ENCODE measurements at places on chromosomes 11 and 22.
A peak's percentile ranks its signal among the peaks of the same experiment; 100 is the strongest.

- no peak for DNase-seq
Measured at GRCh38 chr11:108818971-108819370, 154.1 kb downstream of the DDX10 start.

DNA sequence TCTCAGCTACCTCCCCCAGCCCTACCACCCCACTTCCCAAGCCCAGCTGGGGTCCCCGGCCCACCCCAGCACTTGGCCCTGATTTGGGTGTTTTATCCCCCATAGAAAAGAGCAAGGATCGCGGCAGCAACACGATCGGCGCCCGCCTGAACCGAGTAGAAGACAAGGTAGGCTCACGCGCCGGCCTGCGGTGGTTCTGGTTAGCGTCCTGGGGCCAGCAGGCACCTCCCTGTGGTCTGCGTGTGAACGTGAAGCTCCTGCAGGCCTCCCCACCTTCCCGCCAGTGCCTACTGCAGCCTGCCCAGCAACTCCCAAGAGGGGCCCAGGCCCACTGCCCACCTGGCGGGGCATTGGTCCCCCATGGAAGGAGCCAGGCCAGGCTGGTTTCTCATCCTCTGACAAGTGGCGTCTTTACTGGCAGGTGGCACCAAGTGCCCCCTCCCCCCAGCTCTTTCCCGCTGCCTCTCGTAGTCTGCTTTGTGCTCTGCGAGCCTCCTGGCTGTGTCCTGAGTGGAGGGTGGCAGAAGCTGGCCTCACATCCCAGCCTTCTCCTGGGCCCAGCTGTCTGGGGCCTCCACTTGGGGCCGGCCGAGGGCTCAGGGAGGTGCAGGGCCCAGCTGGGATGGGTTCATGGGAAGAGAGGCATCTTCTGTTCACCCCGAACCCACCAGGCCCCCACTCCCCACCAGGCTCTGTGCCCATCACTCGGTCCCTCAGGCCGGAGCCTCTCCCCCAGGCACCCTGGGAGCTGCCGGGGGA is 78.3 kb upstream of the KCNQ1OT1 start:
- DNase-seq: no peak

GRCh38 chr11:10413268-10413667 is 41.8 kb upstream of the AMPD3 start:
- no peak for DNase-seq

- no peak for DNase-seq
Measured at GRCh38 chr11:121414141-121414913, 37.8 kb upstream of the SORL1 start.

DNA sequence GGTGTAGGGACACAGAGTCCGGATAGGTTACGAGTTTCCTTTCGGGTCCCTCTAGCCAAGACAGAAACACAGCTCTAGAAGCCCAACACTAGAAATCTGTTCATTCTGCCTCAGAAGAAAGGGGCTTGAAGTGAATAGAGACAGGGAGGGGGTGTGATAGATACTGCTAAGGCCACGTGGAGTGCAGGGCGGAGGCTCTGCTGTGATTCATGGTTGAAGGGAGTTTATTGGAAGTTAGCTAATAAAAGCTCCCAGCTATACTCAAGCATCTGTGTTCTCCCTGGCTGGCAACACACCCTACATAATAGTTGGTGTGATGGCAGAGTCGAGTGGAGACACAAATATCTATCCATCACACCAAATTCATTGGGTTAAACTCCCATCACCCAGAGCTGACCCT is 337.4 kb downstream of the CADM1 start:
- DNase-seq: no peak

DNA sequence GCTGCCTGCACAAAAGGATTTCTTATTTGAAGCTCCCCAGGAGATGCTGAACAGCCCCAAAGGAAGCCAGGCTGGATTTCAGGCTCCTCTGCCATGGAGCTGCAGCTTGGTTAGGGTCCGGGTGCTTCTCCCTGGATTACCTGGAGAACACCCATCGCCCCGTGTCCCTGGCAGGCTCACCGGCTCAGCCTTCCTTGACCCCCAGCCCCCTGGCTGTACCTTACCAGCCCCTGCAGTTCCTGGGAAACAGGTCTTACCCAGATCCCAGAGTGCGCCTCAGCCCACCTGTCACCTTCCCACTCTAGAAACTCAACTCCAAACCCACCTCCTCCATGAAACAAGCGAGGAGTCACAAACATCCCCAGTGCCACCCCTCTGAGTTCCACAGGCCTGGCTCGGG is 45.3 kb upstream of the CD5 start:
- DNase-seq: no peak

- no peak for DNase-seq
Measured at GRCh38 chr22:37631448-37632173, 7.9 kb upstream of the SH3BP1 start.

DNA sequence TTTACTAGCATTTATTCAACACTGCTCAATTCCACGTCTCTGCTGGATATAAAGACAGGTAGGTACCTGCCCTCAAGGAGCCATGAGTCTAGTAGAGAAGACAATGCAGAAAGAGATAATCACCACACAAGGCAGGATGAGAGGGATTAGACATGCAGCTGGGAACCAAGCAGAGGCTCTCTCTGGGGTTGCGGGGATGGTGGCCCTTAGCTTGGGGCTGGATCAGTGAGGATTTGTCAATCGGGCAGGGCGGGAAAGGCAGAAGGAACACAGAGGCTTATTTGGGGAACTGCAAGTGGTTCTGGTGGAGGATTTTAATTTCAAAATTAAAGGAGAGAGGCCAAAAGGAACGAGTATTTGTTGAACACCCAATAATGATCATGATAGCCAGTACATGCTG is 8.5 kb upstream of the DMC1 start:
- no peak for DNase-seq

GRCh38 chr11:67636962-67637361 is 2.6 kb downstream of the TBX10 start:
- DNase-seq: no peak

- DNase-seq: no peak
Measured at GRCh38 chr11:44623731-44624491, 58.4 kb downstream of the CD82 start.

GRCh38 chr11:104484804-104485554 is 321.0 kb upstream of the PDGFD start:
- DNase-seq: no peak

- DNase-seq: no peak
Measured at GRCh38 chr11:9077164-9077563, 14.2 kb downstream of the SCUBE2 start.

GRCh38 chr11:119934267-119934666 is 203.6 kb downstream of the TRIM29 start:
- no peak for DNase-seq

DNA sequence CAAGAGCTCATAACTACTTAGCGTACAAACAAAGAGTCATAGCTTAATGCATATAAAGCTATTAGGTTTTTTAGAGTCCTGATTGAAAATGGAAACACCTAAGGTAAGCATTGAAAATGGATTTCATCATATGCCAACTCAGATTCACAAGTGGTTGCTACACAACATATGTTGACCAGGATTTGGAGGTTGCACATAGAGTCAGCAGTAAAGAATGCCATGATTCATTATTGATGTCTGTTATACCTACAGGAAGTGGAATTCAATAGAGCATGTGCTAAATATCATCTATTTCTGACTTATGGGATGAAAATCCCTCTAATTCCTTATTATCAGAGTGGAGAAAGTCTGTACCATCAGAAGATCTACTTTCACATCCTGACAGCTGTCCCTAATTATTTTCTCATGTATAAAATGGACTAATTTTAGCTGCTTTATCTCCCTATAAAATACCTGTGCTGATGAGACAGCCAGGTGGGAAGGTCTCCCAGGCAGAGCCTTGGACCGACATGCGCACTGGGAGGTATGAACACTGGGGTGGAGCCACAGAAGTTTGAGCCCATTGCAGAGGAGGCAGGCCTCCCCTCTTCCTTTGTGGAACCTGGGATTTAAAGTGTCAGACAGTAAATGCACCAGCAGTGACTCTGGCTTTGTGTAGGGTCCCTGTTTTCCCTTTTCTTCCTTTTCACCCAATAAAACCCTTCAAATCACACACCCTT is 204.2 kb downstream of the AASDHPPT start:
- peak; percentile 52 for DNase-seq

DNA sequence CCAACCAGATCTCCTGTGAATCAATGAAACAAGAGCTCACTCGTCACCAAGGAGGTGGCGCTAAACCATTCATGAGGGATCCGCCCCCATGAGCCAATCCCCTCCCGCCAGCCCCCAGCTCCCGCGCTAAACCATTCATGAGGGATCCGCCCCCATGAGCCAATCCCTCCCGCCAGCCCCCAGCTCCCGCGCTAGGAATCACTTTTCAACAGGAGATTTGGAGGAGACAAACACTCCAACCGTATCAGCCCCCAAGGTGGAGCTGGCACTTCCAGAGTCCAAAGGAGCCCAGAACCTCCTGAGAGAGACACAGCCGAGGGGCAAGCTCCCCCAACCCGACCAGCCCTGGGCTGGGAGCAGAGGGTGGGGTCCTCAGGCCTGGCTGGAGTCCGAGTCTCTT is 40.9 kb upstream of the PRR5 start:
- no peak for DNase-seq

GRCh38 chr11:104060820-104061219 is 24.4 kb downstream of the DDI1 start:
- no peak for DNase-seq

DNA sequence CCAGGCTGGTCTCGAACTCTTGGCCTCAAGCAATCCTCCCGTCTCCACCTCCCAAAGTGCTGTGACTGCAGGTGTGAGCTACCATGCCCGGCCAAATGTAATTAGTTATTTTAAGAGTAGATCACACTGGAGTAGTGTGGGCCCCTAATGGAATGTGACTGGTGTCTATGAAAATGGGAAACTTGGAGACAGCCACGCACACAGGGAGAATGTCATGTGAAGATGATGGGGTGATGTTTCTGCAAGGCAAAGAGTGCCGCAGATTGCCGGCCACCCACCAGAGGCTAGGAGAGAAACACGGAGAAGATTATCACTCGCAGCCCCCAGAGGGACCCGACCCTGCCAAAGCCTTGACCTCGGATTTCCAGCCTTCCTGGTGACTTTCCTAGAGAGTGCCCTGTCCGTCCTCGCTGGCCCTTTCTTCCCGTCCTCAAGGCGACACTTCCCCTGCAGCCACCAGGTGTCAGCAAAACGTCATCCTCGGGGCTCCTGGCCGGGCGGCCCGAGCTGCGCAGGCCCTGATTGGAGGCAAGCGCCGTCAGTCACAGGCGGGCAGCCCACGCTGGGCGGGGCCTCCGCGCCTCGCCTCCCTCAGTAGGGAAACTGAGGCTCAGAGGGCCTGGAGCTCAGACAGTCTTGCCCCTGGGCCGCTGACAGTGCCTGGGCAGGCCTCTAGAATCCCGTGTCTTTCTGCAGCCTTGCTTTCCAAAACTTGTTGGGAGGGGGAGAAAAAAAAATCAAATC is 16.3 kb downstream of the CRYBB2 start:
- DNase-seq: peak; percentile 7

- DNase-seq: no peak
Measured at GRCh38 chr11:134544095-134544815, 132.2 kb upstream of the B3GAT1 start.

DNA sequence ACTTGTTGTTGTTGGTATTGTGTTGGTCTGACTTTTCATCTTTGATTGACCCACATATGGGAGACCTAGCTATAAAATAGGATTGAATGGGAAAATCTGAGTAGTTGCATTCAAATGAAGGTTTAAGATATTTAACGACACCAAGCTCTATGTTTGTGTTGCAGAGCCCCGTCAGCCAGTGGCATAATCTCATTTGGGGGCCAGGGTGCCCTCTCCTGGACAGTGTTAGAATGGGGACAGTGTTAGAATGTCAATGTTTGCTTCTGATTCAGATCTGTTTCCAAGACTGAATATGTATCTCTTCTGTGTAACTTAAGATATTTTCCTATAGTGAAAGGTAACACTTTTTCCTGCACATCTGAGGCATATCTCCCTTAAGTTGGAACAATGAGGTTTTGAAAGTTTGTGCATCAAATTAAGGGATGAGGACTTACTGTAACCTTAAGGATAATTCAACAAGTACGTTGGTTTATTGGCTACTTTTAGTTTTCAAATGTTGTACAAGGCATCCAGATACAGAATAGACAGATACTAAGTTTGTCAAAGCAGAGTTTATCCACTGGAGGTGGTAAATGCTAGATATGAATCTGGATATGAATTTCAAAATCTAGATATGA is 5.3 kb upstream of the OR52M1 start:
- no peak for DNase-seq

GRCh38 chr11:17077240-17077519 is 287 bp downstream of the RPS13 start:
- DNase-seq: no peak

- DNase-seq: no peak
Measured at GRCh38 chr22:40007853-40008710, 13.3 kb downstream of the FAM83F start.

DNA sequence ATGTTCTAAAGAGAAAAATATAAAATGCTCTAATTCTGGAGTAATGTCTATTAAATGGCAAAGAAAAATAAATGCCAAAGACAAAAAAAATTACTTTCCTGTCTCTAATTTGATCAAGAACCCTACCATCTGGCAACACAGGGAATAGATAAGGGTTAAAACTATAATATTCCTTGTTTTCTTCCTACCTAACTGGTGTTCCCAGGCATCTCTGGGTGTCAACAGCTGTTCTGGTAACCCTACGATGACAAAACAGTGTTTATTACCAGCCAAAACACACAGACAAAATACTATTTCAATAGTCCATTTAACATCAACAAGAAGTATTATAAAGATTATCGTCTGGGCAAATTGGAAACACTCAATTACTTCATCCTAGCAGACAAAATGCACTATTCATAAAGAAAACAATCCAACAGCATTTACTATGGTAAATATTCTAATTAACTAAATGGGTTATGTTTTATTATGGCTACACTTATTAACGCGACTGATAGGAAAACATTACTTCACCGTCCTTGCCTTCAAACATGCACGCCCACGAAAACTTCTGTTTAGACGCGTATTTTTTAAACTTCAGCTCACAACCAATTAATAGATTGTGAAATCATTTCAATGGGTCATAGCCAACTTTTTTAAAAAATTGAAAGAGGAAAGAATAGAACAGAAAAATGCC is 50.6 kb downstream of the LGR4 start:
- DNase-seq: no peak

DNA sequence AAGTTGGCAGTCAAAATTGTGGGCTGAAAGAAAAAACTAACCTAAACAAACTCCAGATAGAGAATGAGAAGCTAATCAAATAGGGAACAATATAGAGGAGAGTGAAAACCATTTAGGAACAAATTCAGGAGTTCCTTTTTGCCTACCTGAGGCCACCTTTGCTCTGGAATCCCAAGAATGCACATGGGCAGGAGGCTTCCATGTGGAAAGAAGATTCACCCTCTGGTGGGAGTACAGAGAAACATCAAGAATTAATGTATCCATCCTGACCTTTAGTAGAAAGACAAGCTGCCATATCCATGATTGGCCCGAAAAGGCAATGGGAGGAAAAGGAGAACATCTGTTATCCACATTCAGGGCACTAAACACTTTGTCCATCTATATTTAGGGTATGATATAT is 35.0 kb upstream of the MRGPRX1 start:
- no peak for DNase-seq

GRCh38 chr11:15622231-15622890 is 507.6 kb downstream of the INSC start:
- no peak for DNase-seq

DNA sequence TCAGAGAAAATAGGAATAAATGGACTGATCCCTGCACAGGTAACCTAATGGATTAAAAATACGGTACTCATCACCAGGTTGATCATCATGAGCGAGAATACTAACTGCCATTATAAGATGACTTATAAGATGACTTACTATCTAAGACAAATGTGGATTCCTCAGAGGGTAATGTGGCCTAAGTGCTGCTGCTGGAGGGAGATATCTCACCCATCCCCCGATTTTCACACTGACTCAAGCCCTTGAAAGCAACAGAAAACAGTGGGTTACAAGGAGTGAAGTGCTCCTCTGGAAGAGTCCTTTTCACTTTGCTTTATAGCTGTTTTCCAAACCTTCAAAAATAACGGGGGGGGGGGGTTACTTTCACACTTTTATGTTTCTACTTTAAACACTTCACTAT is 920 bp downstream of the TMEM218 start:
- no peak for DNase-seq
